ENCODE measurements at places on chromosomes 2 and 18. TPM values are rescaled to one million over a fixed set of nuclear protein-coding genes. Genes with fewer than 3 reads are reported as not detected.

The SP140L gene
- polyA plus RNA-seq: 24.1 TPM

DNA sequence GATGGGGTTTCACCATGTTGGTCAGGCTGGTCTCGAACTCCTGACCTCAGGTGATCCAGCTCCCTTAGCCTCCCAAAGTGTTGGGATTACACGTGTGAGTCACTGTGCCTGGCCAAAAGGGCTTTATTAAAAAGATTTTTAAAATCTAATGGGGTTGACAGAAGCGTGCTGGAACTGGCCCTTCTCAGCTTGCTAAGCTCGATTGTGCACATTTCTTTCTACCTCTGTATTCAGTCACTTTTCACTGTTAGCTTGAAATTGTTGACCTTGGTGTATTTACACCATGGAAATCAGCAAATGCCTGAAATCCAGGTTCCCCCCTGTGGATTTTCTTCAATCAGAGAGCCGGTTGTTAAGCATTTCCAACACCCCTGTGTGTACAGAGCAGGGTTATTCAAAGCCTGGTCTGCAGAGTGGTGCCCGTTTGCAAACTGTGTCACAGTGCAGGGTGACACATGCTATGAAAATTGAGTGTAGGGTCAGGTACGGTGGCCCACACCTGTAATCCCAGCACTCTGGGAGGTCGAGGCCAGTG is 140.2 kb downstream of the TGIF1 start:
- no peak overlapping the region for H3K4me3 ChIP-seq
- no peaks in the 10 kb centered on the region for H3K36me3 ChIP-seq
- no peak for DNase-seq
- no peaks in the 10 kb centered on the region for H3K27me3 ChIP-seq
- peaks cover 36% of the 10 kb centered on the region for H3K4me1 ChIP-seq

DNA sequence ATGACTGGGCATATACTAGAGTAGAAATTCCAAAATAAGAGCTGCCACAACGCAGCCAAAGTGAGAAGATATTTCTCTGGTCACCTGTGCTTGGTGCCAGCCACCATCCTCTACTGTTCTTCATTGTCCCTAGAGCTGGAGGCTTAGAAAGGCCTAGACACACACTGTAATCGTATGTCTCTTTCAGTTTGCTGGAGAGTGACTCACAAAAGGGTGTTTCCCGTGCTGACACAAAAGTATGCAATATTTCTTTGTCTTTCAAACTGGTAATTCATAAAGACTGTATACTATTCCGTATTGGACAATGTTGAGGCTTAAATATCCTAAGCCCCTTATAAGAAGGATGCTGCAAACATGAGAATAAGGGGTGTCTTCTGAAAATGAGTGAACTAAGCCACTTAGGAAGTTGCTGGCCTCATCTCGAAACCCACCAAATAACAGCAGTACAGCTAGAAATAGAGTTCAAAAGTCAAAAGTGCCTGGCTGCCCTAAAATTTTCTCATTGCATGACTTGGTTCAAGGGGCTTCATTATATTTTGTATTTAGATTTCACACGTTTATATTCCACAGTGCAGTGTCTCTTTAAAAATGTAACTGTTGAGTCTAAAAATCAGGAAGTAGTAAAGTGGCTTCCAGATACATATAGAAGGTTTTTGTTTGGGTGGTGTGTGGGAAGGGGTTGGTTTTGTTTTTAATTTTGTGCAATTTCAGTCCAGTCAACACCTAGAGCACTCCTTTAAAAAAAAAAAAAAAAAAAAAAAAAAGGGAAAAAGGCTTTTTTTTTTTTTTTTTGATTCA is 601.1 kb downstream of the ARHGAP15 start:
- H3K4me3 ChIP-seq: no peak overlapping the region
- no peaks in the 10 kb centered on the region for H3K36me3 ChIP-seq
- no peaks in the 10 kb centered on the region for H3K27me3 ChIP-seq
- peaks cover 52% of the 10 kb centered on the region for H3K4me1 ChIP-seq
- peak overlapping the region; percentile 2 for H3K27ac ChIP-seq

GRCh38 chr2:232494542-232494941 is 6.9 kb upstream of the ECEL1 start:
- no peaks in the 10 kb centered on the region for H3K27me3 ChIP-seq
- no peaks in the 10 kb centered on the region for H3K36me3 ChIP-seq
- H3K4me3 ChIP-seq: no peak overlapping the region
- DNase-seq: no peak
- no peak overlapping the region for H3K27ac ChIP-seq
- H3K4me1 ChIP-seq: no peaks in the 10 kb centered on the region

DNA sequence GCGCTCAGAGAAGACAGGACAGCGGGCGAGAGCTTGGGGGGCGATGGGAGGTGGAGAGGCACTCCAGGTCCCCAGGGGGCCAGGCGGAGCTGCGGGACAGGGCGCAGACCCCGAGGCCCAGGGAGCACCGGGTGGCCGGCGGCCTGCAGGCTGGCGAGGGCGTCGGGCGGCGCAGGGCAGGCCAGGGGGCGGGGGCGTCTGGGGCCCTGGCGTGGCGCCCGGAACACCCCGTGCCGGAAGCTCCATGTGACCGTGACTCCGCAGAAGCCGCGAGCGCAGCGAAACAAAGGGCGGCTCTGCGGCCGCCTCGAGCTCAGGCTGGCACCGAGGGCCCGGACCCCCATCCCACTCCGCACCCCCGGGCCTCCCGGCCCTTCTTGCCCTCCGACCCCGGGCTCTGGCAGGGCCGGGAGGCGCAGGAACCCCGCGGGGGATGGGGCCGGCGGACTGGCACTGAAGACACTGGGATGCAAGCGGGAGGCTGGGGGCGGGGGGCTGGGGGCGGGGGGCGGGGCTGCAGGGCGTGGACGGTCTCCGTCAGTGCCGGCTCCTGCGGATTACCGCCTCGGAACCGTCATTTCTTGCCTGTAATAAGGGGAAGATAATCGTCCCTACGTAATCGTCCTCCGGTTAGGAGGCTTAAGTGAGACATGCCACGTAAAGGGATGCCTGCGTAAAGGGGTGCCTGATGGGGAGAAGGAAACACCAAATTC is 19.1 kb downstream of the SH2D6 start:
- peak overlapping the region; percentile 52 for H3K4me3 ChIP-seq
- no peaks in the 10 kb centered on the region for H3K36me3 ChIP-seq
- H3K4me1 ChIP-seq: peaks cover 30% of the 10 kb centered on the region
- H3K27me3 ChIP-seq: no peaks in the 10 kb centered on the region
- peak overlapping the region; percentile 75 for H3K27ac ChIP-seq

The CYTIP gene
- 176 TPM for polyA plus RNA-seq

The SKA1 gene
- polyA plus RNA-seq: 0.16 TPM

- no peak overlapping the region for H3K27ac ChIP-seq
- H3K36me3 ChIP-seq: no peaks in the 10 kb centered on the region
- no peaks in the 10 kb centered on the region for H3K27me3 ChIP-seq
- no peak overlapping the region for H3K4me3 ChIP-seq
- H3K4me1 ChIP-seq: no peaks in the 10 kb centered on the region
- no peak for DNase-seq
Observed at GRCh38 chr2:215274829-215275228, 37.0 kb upstream of the ATIC start.

- no peak overlapping the region for H3K27ac ChIP-seq
- H3K4me1 ChIP-seq: no peaks in the 10 kb centered on the region
- H3K27me3 ChIP-seq: no peaks in the 10 kb centered on the region
- H3K4me3 ChIP-seq: no peak overlapping the region
- no peak for DNase-seq
- no peaks in the 10 kb centered on the region for H3K36me3 ChIP-seq
Observed at GRCh38 chr2:167135706-167136105, 247.4 kb downstream of the XIRP2 start.

- no peak for DNase-seq
- H3K27me3 ChIP-seq: no peaks in the 10 kb centered on the region
- no peaks in the 10 kb centered on the region for H3K4me1 ChIP-seq
- no peak overlapping the region for H3K27ac ChIP-seq
- H3K4me3 ChIP-seq: no peak overlapping the region
- H3K36me3 ChIP-seq: no peaks in the 10 kb centered on the region
Observed at GRCh38 chr2:81481242-81481993, 1176.9 kb upstream of the LRRTM1 start.

The C2orf72 gene
- not detected for polyA plus RNA-seq

GRCh38 chr18:36817039-36817438 is 11.8 kb downstream of the TPGS2 start:
- no peaks in the 10 kb centered on the region for H3K4me1 ChIP-seq
- H3K36me3 ChIP-seq: peaks cover 13% of the 10 kb centered on the region
- no peak for DNase-seq
- H3K4me3 ChIP-seq: no peak overlapping the region

GRCh38 chr2:241841181-241842066 is 17.3 kb downstream of the PDCD1 start:
- H3K4me3 ChIP-seq: no peak overlapping the region
- H3K36me3 ChIP-seq: no peaks in the 10 kb centered on the region
- DNase-seq: no peak
- H3K27me3 ChIP-seq: no peaks in the 10 kb centered on the region
- peaks cover 32% of the 10 kb centered on the region for H3K4me1 ChIP-seq
- no peak overlapping the region for H3K27ac ChIP-seq

The DPP4 gene
- 124 TPM for polyA plus RNA-seq

DNA sequence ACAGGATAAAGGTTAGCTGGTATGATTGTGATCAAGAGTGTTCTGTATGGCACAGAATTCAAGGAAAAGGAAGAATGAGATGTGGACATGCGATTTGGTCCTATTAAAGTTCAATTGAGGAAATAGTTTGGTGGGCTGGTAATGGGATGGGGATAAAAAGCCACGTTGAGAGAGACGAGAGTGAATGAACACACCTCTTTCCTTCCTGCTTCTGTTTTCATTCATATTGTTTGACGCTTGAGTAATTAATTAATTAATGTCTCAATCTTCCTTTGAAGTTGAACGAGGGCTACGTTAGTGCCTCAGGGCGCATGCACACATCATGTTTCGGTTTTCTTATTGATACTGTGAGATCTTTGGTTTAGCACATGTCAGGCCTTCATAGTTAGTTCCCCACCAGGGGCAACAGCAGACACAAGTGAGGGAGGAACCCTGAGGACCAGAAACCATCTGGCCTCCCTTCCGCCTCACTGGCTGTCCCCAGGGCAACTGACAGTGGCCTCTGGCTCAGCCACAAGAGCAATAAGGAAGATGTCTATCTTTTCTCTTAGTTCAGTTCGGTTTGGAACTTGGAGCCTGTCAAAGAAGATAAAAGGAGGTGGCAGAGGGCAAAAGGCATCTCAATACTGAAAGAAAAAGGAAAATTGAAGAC is 116.0 kb downstream of the LIPG start:
- no peaks in the 10 kb centered on the region for H3K27me3 ChIP-seq
- DNase-seq: no peak
- H3K27ac ChIP-seq: no peak overlapping the region
- H3K36me3 ChIP-seq: no peaks in the 10 kb centered on the region
- H3K4me3 ChIP-seq: no peak overlapping the region
- no peaks in the 10 kb centered on the region for H3K4me1 ChIP-seq

- H3K27me3 ChIP-seq: no peaks in the 10 kb centered on the region
- no peak for DNase-seq
- H3K27ac ChIP-seq: no peak overlapping the region
- no peaks in the 10 kb centered on the region for H3K36me3 ChIP-seq
- no peak overlapping the region for H3K4me3 ChIP-seq
Observed at GRCh38 chr18:32300914-32301313, 111.1 kb downstream of the MEP1B start.

GRCh38 chr2:230068016-230068650 is 591 bp downstream of the SLC16A14 start:
- H3K4me3 ChIP-seq: no peak overlapping the region
- DNase-seq: no peak
- H3K36me3 ChIP-seq: no peaks in the 10 kb centered on the region

DNA sequence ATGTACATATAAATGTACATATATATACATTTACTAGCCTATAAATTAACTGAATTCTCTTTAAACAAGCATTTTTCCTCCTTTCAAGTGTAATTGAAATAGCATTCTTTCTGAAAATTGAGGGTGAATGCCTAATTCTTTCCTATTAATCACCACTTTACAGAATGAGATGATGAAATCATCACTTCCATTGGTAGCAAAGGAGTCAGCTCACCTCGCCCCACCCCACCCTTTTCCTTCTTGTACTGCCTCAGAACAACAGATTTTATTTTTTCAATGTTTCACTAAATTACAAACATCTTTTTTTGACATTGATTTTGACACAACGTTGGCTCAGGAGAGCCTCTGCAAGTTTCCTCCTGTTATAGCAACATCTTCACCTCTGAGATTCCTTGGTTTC is 181.9 kb upstream of the CDH7 start:
- DNase-seq: no peak
- H3K27me3 ChIP-seq: no peaks in the 10 kb centered on the region
- H3K4me1 ChIP-seq: no peaks in the 10 kb centered on the region
- no peak overlapping the region for H3K27ac ChIP-seq
- no peaks in the 10 kb centered on the region for H3K36me3 ChIP-seq

DNA sequence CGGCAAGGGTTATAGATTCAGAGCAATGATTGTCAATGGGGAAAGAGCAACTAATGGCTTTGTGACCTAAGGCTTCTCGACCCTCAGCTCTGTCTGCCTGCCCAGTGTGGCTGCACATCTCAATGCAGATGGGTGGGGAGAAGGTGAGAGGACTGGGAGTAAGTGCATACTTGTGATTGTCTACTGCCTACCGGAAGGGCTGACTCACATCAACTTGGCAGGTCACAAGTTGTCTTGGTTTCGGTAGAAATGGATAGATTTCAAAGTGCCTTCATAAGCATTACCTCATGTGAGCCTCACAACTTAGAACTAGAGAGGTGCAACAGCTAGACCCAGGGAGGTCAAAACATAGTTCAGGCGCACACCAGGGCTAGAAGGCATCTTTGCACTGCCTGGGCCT is 29.4 kb downstream of the STAT1 start:
- H3K4me1 ChIP-seq: peaks cover 13% of the 10 kb centered on the region
- H3K27me3 ChIP-seq: no peaks in the 10 kb centered on the region
- H3K36me3 ChIP-seq: peaks cover 99% of the 10 kb centered on the region

DNA sequence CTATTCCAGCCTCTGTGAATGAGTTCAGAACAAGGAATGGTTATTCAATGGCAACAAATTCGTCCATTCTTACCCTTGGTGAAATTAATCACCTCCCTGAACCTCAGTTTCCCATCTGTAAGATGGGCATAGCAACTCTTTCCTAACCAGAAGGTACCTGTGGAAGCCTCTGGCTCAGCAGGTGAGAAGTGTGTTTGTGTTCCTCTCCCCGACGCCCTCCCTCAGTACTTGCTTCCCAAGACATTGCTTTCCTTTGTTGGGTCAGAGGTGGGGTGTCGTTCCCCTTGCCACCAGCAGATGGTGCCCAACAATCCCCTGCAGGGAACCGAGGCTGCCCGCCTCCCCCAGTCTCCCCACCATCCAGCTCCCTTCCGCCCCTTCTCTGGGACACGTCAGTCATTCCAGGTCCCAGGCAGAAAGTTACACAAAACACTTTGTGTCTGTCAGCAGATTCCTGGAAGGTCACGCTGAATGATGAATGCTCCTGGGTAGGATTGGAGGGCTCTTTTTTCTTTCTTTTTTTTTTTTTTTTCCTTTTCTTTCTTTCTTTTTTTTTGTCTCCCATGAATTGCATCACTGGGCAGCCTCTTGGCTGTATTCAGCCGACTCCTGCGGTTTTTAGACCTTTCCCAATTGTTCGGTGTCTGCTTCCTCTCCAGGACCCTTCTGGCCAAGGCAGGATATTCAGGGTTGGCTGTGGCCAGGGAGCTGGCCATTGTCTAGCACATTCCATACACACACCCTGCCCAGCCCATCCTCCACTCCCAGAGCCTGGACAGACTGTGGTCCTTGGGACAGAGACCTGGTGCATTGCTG is 117.3 kb downstream of the LPIN1 start:
- peak; percentile 63 for DNase-seq
- H3K4me1 ChIP-seq: peaks cover 25% of the 10 kb centered on the region
- no peak overlapping the region for H3K4me3 ChIP-seq
- no peaks in the 10 kb centered on the region for H3K36me3 ChIP-seq
- H3K27ac ChIP-seq: peak overlapping the region; percentile 3
- no peaks in the 10 kb centered on the region for H3K27me3 ChIP-seq

The CYRIA gene
- 0.18 TPM for polyA plus RNA-seq

The GALNT3 gene
- polyA plus RNA-seq: 0.77 TPM

- H3K27ac ChIP-seq: no peak overlapping the region
- H3K27me3 ChIP-seq: no peaks in the 10 kb centered on the region
- DNase-seq: no peak
- H3K4me3 ChIP-seq: no peak overlapping the region
Observed at GRCh38 chr2:18404708-18405107, 155.7 kb downstream of the RDH14 start.
